ENCODE measurements at places on chromosomes 5 and 9. TPM values are rescaled to one million over a fixed set of nuclear protein-coding genes. Genes with fewer than 3 reads are reported as not detected.

Gene PDLIM4
- total RNA-seq, result 40.4 TPM

Gene ACTBL2
- not detected for total RNA-seq

Gene GRXCR2
- total RNA-seq, result not detected

Gene SPATA31E1
- not detected for total RNA-seq

Gene PCA3
- total RNA-seq, result 0.13 TPM

Gene PCDHGB4
- 4.2 TPM for total RNA-seq

Gene IDNK
- 5.3 TPM for total RNA-seq

Gene ADGRD2
- not detected for total RNA-seq

Gene PSMD5
- total RNA-seq, result 37.3 TPM

Gene BOD1
- total RNA-seq, result 55.8 TPM

Gene ALDH1B1
- 27.1 TPM for total RNA-seq

Gene CCNI2
- total RNA-seq, result 0.25 TPM

Gene PCSK5
- 4.9 TPM for total RNA-seq

Gene TOR1B
- total RNA-seq, result 23.9 TPM

Gene PPP3R2
- total RNA-seq, result not detected

Gene S100Z
- total RNA-seq, result not detected

Gene TYRP1
- 0.34 TPM for total RNA-seq

Gene GKAP1
- 1.3 TPM for total RNA-seq

Gene WDR38
- total RNA-seq, result not detected

Gene FOXD4L4
- not detected for total RNA-seq

Gene DHFR
- total RNA-seq, result 53.2 TPM

Gene RNF183
- not detected for total RNA-seq

Gene ASPN
- not detected for total RNA-seq

Gene IL7R
- 3.8 TPM for total RNA-seq

Gene SCGB3A2
- not detected for total RNA-seq

Gene FABP6
- not detected for total RNA-seq

Gene ST8SIA4
- total RNA-seq, result 2.6 TPM

Gene RANBP17
- total RNA-seq, result 2.9 TPM

Gene KCNMB1
- total RNA-seq, result not detected

Gene SPATA31C1
- not detected for total RNA-seq

Gene KCNV2
- total RNA-seq, result not detected

Gene ZNF883
- total RNA-seq, result 0.25 TPM

Gene ECSCR
- 547 TPM for total RNA-seq

Gene ZNF354C
- total RNA-seq, result 3.1 TPM

Measured in mammary microvascular endothelial cell (primary cell).